ENCODE measurements at places on chromosomes 13 and 19.

- DNase-seq = no peak
Measured at GRCh38 chr19:9381361-9381785, 18.6 kb downstream of the ZNF177 start.

DNA sequence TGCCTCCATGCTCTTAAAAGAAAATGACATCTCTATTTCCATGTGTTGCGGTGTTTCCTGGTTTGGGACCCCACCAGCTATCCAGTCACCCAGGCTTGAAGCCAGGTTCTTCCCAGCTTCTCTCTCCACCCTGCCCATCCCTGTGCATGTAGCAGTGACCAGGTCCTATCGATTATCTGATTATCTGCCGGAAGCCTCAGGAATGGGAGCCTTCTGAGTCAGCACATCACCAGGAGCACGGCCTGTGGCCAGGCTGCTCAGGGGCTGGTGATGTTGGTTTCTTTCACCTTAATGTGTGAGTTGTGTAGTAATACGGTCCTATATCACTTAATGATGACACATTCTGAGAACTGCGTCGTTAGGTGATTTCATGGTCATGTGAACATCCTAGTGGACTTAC lies 33.7 kb downstream of the PPP1R37 start:
- no peak for DNase-seq

GRCh38 chr19:29564574-29565005 lies 38.8 kb downstream of the VSTM2B start:
- DNase-seq = no peak

- peak; percentile 45 for DNase-seq
Measured at GRCh38 chr13:82010780-82011179, 1669.9 kb upstream of the SPRY2 start.

DNA sequence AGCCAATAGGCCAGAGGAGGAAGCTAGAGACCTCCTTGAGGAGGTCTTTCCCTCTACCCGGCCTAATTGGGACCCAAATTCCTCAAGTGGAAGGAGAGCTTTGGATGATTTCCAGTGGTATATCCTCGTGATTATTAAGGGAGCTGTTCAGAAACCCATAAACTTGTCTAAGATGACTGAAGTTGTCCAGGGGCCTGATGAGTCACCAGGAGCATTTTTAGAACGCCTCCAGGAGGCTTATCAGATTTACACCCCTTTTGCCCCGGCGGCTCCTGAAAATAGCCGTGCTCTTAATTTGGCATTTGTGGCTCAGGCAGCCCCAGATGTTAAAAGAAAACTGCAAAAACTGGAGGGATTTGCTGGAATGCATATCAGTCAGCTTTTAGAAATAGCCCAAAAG lies 198.1 kb downstream of the ZNF486 start:
- no peak for DNase-seq

- DNase-seq = no peak
Measured at GRCh38 chr19:33207903-33208302, 13.8 kb downstream of the LRP3 start.

DNA sequence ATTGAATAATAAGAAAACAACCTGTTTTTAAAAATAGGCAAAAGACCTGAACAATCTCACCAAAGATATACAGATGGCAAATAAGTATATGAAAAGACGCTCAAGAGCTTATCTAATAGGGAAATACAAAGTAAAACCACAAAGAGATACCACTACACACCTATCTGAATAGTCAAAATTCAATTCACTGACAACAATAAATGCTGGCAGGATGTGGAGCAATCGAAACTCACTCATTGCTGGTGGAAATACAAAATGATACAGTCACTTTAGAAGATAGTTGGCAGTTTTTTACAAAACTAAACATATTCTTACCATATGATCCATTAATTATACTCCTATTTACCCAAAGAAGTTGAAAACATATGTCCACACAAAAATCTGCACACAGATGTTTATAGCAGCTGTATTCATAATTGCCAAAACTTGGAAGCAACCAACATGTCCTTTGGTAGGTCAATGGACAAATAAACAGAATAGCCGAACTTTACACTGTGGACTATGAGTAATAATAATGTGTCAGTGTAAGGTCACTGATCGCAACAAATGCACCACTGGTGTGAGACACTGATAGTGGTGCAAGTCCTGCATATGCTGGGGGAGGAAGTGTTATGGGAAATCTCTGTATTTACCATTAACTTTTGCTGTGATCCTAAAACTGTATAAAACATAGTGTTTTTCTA lies 20.8 kb downstream of the ZC3H13 start:
- peak; percentile 83 for DNase-seq

DNA sequence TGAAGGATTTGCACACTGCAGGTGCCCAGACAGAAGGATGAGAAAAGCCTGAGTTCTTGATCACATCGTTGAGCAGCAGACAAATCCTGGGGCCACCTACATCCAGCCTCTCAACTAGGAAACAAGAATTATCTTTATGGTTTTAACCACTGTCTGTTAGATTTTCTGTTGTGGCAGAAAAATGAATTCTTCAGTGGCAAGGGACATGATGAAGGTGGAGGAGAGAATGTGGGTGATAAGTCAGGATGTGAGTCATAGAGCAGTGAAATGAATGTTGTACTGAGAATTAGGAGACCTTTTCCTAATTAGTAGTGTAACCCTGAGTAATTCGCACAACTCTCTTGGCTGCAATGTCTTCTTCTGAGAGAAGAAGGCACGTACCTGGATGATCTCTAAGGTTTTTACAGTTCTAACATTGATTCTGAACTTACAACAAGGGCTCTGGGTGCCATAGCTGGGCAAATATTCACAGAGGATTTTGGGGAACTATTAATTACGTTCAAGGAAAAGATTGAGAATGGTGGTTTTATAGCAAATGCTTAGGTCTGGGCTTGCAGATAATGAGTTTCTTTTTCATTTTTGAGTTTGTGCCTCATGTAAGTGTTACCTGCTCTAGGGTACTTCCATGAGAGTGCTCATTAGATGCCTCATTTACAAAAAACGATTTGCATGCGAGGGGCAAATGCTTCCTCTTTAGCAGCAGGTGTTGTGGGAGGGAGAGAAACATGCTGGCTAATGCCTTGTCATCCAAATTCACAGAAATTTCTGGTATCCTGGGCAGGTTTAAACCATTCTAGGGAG lies 111.0 kb upstream of the KL start:
- peak; percentile 36 for DNase-seq

GRCh38 chr13:44396701-44397580 lies 23.3 kb downstream of the SERP2 start:
- DNase-seq = no peak

DNA sequence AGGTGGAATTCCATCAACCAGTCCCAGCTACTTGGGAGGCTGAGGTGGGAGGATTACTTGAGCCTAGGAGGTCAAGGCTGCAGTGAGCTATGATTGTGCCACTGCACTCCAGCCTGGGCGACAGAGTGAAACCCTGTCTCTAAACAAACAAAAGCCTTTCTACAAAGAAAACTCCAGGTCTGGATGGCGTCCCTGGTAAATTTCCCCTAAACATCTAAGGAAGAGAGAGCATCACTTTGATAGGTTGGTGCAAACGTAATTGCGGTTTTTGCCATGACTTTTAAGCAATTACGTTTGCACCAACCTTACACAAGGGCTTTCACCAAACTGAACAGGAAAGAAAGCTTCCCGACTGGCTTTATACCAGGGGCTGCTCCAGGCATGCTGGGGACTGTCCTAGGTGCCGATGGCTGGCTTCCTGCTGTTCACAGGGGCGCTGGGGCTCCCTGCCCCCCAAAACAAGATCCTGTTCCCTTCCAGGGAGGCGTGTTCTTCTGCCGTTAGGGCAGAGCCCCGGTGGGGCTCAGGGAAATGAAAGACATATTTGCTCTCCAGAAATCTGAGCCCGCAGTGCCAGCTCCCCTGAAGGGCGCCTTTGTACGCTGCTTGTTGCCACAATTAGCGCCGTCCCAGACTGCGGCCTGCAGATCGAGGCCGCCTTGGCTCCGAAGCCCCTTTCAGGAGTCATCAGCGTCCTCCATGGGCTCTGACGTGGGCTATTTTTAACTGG lies 38.7 kb upstream of the KLF2 start:
- DNase-seq = no peak

DNA sequence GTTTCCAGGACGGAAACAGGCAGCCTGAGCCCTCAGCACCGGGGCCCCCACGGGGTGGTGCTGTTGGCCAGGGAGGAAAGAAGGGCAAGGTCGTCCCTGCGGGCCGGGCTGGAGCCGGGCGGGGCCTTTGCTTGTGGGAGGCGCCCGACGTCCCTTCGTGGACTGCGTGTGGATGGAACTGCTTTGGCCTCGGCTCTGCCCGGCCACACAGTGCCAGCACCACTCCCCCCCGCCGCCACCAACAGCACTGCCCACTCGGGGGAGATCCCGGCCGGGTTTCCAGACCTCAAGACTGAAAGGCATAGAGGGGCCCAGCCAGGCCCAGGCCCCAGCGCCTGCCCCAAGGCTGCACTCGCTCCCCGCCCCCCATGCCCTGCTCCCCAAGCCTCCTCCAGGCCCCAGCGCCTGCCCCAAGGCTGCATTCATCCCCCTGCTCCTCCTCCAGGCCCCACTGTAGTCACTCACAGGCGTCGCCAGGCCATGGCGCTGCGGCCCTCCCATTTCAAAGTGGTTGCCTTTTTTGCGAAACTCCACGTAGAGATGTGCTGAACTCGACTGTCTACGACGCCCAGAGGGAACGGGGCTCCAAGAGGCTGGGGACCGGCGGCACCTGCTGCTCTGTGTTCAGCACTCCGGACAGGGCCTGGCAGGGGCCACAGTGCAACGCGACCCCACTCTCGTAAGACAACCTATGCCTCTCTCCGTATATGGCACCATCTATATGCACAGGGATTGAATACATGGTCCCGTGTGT lies 22.5 kb downstream of the C13orf46 start:
- DNase-seq = no peak

GRCh38 chr19:47813304-47813994 lies 8.3 kb upstream of the CRX start:
- peak; percentile 50 for DNase-seq

GRCh38 chr13:68440874-68441273 lies 1210.7 kb upstream of the PCDH9 start:
- no peak for DNase-seq

DNA sequence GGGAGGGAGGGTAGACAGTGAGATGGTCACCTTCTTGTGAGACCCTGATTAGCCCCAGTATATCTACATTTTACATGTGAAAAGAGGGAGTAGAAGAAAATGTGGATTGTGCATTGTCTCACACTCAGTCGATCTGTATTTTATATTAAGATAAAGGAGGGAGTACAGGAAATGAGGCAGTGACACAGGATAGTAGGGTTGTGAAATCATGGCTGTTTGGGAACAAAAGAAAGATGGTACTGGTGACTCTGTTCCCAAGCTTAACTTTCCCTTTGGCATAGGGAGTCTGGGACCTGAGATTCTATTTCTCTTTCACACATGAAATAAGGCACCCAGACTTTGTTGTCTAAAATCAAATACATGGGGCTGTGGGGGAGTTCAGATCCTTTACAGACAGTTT lies 194.7 kb downstream of the ABCC4 start:
- peak; percentile 14 for DNase-seq

GRCh38 chr13:22589880-22590279 lies 590.9 kb upstream of the SGCG start:
- no peak for DNase-seq

DNA sequence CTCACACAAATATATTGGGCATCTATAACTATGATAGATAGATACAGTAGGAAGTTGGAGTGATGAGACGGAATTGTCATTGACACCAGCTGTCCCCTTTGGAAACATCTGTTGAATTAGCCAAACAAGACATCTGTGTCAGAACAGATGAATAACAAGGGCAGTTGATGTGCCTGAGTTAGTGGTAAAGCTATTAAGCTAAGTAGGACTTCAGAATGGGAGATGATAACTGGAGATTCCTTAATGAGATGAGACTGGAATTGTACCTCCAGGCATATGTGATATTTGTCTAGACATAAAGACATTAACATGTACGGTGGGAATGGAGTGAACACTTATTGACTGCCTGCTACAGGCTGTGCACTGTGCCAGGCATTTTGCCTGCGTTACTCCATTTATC lies 78.7 kb downstream of the MBNL2 start:
- no peak for DNase-seq

DNA sequence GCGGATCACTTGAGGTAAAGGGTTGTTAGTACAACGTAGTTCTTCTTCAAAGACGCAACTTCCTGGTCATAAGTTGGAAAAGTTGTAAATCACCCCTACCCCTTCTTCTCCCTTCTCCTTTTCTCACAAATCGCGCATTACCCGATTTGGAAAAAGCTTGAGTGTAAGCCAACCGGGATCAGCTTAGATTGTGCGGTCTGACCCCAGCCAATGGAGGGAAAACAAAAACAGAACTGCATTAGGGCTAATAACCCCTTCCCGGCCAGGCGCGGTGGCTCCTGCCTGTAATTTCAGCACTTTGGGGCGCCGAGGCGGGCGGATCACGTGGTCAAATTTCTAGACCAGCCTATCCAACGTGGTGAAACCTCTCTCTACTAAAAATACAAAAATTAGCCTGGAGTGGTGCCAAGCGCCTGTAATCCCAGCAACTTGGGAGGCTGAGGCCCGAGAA lies 806 bp downstream of the ZNF90 start:
- no peak for DNase-seq

DNA sequence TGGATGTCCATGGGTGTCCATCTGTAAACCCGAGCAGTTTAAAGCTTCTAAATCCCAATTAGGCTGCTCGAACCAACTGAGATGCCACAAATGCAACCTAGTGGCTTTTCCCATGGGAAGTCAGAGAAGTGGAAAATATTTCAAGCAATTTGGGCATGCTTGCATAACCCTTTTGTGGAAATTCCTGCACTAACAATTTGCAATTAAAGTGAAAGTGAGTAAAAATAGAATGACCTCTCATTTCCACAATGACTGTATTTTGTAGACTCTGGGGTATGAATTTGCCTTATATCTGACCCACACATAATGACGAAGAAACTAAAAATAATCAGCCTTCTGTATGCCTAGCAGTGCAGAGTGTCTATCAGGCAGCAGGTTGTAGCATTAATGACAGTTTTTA lies 91.8 kb upstream of the TSC22D1 start:
- peak; percentile 37 for DNase-seq

GRCh38 chr13:40665126-40666044 lies 1.1 kb downstream of the FOXO1 start:
- no peak for DNase-seq
